ENCODE measurements at places on chromosomes 7 and 10.

- DNase-seq = no peak
Measured at GRCh38 chr7:137084607-137085380, 216.3 kb downstream of the CHRM2 start.

- DNase-seq = no peak
Measured at GRCh38 chr7:146966274-146966673, 849.7 kb downstream of the CNTNAP2 start.

GRCh38 chr7:50209461-50210135 lies 94.9 kb upstream of the IKZF1 start:
- DNase-seq = no peak

DNA sequence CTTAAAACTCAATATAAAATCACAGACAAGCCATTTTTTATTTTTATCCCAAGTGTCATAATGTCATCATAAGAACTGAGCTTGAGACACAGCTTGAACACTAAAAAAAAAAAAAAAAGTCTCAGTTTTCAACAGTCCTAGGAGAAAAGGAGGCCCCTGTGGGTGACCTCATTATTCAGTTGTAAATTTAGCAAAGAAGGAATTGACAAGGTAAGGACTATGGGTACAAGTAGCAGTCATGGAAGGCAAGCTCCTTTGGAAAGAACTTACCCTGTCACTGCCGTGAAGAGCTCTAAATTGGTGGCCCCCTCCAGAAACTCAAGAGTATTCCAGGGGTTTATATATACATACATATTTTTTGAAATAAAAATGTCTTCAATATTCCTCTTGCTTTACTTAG lies 864.4 kb upstream of the KCND2 start:
- DNase-seq = no peak

DNA sequence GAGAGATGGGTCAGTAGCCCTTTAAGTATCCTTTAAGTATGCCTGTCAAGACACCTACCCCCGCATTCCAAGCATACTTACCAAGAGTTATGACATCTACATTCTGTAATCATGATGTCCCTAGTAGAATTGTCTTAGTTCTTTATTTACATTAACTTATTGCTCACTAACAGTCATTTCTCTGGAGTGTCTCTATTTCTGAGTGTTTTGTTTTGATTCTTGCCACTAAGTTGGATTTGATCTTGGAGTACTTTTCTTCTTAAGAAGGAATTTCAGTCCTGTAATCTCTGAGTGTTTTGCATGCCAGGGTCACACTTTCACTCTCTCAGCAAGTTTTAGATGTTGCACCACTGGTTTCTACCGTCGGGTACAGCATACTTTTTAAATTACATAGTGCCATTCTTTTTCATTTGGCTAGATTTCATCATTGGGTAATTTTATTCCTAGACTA lies 1053.9 kb downstream of the KCNMA1 start:
- peak; percentile 86 for DNase-seq

DNA sequence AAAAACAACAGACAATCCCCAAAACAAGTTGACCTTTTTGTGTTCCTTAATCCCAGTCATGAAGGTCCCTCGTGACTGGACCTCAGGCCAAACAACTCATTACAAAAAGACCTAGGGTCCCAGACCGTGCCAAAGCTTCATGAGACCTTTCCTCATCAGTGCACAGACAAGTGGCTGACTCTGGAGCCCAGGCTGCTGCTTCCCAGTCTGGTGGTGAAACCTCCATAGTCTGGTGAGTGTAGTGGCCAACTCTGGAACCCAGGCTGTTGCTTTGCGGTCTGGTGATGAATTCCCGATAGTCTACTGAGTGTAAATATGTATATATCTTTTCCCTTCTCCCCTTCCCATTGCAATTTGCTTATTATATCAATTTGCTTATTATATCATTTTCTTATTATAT lies 22.1 kb upstream of the SLC18A3 start:
- DNase-seq = no peak
